Effector CD4-positive, alpha-beta T cell (primary cell): ENCODE measurements at places on chromosomes 7 and 10.

DNA sequence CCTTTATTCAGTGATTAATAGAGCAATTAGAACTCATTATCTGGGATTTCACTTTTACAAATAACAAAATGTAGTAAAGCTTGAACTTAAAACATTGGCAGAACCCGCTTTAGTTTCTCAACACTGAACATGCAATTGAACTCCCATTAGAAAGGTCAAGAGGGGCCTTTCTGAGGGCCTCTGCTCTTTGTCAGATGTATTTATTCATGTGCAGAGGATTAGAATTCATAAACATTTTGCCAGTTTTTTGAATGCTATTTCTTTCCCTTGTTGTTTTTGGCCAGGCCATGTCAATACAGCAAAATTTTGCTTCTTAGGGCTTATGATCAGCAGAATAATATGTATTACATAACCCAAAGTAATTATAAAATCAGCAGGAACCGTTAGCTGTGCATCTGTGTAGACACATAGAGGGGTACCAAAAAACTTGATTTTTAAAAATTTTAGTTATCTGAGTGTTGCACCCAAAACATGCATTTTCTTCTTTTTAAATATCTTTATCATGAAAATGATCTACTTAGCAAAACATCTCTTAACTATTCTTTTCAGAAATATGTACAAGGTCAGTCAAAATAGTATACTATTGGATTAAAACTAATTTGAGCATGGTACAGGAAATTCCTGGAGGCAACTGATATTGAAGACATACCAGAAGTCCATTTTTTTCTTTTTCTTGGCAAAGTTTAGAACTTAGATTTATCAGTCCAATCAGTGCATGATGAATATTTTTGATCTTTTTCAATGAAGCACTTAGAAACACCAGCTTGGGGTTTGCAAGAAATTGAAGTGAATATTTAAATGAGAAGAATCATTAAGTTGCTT lies 177.5 kb downstream of the TWIST1 start:
- DNase-seq, result no peak

- no peak for DNase-seq
Measured at GRCh38 chr7:40760987-40761386, 626.2 kb downstream of the SUGCT start.

- DNase-seq, result no peak
Measured at GRCh38 chr7:45617166-45617565, 43.0 kb downstream of the ADCY1 start.

GRCh38 chr10:83935911-83936310 lies 203.4 kb upstream of the GHITM start:
- no peak for DNase-seq
